Subcutaneous preadipocyte (primary cell): ENCODE measurements at places on chromosomes 5 and 9. TPM values are rescaled to one million over a fixed set of nuclear protein-coding genes. Genes with fewer than 3 reads are reported as not detected.

SPATA31D4 gene
- total RNA-seq: not detected in 2 replicates

NREP gene
- 38.2 and 43.0 TPM in 2 replicates for total RNA-seq

IDNK gene
- total RNA-seq: 3.3 and 3.9 TPM in 2 replicates

CER1 gene
- not detected in 2 replicates for total RNA-seq

ZNF483 gene
- 0.73 and 0.78 TPM in 2 replicates for total RNA-seq

ABLIM3 gene
- 68.8 and 86.3 TPM in 2 replicates for total RNA-seq

SH3TC2 gene
- 0.37 and 1.2 TPM in 2 replicates for total RNA-seq

RNF224 gene
- not detected in 2 replicates for total RNA-seq

LPAR1 gene
- total RNA-seq: 74.5 and 141 TPM in 2 replicates

CSF2 gene
- total RNA-seq: not detected in 2 replicates

MEGF9 gene
- 6.6 TPM in 2 replicates for total RNA-seq

OGN gene
- 0.39 and 4.0 TPM in 2 replicates for total RNA-seq

PTGR1 gene
- 41.2 and 56.2 TPM in 2 replicates for total RNA-seq

CAMK4 gene
- 5.3 and 5.5 TPM in 2 replicates for total RNA-seq

GLIPR2 gene
- total RNA-seq: 20.7 and 31.6 TPM in 2 replicates

CBY3 gene
- total RNA-seq: not detected in 2 replicates

JAKMIP2 gene
- total RNA-seq: 0.39 and 1.1 TPM in 2 replicates

PALM2AKAP2 gene
- total RNA-seq: 11.4 and 13.3 TPM in 2 replicates

PTGDS gene
- total RNA-seq: 0.59 and 4.8 TPM in 2 replicates

CYSRT1 gene
- 0.37 and 0.39 TPM in 2 replicates for total RNA-seq

ADGRD2 gene
- not detected in 2 replicates for total RNA-seq

TMCO6 gene
- total RNA-seq: 19.8 and 21.7 TPM in 2 replicates

SPAG8 gene
- 0.73 and 2.2 TPM in 2 replicates for total RNA-seq

INSYN2B gene
- 6.6 and 18.4 TPM in 2 replicates for total RNA-seq

FAM78A gene
- total RNA-seq: 0.59 and 0.73 TPM in 2 replicates

PCDHB11 gene
- 0.37 TPM in 1 of 2 replicates, not detected in the other for total RNA-seq

SHOC1 gene
- total RNA-seq: not detected in 2 replicates

PDLIM4 gene
- 33.6 and 62.1 TPM in 2 replicates for total RNA-seq

TEX53 gene
- total RNA-seq: not detected in 2 replicates

TNPO1 gene
- 198 and 236 TPM in 2 replicates for total RNA-seq

PDZD2 gene
- total RNA-seq: under 0.01 and 0.73 TPM in 2 replicates

GABRB2 gene
- not detected in 2 replicates for total RNA-seq

CNOT8 gene
- 30.1 and 34.4 TPM in 2 replicates for total RNA-seq

IL33 gene
- 3.9 and 11.0 TPM in 2 replicates for total RNA-seq
